ENCODE measurements at places on chromosomes 16 and 17.

GRCh38 chr17:74544991-74545842 is 698 bp downstream of the CD300C start:
- DNase-seq = no peak

DNA sequence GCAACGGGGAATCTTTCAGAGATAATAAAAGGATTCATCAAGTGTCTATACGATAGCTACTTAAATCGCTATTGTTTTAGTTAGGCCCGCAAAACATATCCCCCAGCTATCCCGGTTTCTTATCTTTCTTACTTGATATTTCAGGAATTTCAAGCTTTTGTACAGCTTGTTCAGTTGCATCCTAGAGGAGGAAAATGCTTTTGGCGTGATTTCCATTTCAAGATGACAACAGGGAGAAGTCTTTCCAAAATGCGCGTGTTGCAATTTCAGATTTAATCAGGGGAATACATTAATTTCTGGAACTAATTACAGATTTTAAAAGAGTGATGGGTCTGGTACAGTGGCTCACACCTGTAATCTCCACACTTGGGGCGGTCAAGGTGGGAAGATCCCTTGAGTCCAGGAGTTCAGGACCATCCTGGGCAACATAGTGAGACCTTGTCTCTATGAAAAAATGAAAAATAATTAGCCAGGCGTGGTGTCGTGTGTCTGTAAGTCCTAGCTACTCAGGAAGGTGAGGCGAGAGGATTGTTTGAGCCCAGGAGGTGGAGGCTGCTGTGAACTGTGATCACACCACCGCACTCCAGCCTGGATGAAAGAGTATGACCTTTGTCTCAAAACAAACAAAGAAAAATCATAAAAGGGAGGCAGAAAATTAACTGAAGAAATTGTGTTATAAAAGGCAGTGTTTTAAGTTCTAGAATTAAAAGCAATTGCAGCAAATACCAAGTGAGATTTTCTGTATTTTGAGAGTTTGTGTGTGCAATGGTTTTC is 546.1 kb downstream of the MAF start:
- no peak for DNase-seq

- DNase-seq = no peak
These were observed 3.7 kb downstream of the PHF12 start for GRCh38 chr17:28947639-28948038.

GRCh38 chr17:62172492-62173291 is 107.6 kb upstream of the MED13 start:
- DNase-seq = no peak

DNA sequence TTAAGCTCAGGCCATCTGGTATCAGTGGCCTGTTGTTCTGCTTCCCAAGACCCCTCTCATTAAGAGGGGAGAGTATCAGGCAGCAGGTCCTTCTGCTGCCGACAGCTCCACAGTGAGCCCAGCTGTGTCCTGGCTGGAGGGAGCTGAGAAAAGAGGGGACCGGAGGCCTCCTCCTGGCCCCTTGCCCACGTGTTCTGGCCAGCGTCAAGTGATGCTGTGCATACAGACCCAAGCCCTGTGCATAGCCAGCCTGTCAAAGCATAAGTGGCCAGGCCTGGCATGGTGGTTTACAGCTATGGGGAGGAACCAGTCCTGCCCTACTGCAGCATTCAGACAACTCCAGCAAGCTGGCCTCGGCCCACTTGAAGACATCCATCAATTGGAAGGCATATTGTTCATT is 48.0 kb downstream of the ABCC6 start:
- no peak for DNase-seq

Data from GM12865 (cell line).